Adrenal gland (tissue), 19 donors: ENCODE measurements at places on chromosomes 12 and 14. TPM values are rescaled to one million over a fixed set of nuclear protein-coding genes. Genes with fewer than 3 reads are reported as not detected.

TNS2 gene
- 21.8 TPM for total RNA-seq

NTS gene
- not detected for total RNA-seq

RERGL gene
- 2.6 TPM for total RNA-seq

DNA sequence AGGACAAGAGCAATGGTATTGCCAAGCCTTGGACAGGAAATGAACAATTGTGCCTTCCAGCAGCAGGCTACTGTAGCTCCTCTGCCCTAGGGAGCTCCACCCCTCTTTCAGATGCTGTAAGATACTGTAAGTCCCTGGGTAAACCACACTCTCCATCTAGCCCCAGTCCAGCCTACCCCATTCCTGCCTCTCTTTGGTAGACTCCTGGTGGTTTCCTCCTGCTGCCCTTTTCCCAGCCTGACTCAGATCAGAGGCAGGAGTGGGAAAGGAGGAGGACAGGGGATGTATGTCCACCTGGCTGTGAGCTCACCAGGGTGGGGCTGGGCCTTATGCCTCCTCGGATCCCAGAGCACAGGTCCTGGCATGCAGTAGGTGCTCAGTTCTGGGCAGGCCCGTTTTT is 174.6 kb downstream of the ESRRB start:
- no peak for DNase-seq
